NCI-H2171 (cell line): ENCODE measurements at places on chromosomes 3 and 15.

DNA sequence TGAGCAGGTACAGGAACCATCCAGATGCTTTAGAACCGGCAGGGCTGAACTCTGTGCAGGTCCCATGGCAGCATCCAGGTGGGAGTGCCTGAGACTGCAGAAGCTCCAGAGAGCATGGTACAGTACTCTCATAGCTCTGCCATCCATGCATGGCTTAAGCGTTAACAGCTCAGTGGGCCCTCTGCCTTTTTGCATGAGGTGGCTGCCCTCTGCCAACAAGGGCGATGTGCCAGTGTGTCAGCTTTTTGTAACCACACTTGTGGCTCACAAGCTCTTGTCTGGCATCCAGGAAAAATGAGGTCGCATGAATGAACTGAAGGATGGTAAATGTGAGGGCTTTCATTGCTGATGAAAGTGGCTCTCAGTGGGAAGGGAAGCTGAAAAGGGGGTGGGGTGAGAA lies 950.1 kb downstream of the DIPK2A start:
- no peak for DNase-seq

GRCh38 chr15:90142216-90143165 lies 40.2 kb upstream of the IDH2 start:
- no peak for DNase-seq

DNA sequence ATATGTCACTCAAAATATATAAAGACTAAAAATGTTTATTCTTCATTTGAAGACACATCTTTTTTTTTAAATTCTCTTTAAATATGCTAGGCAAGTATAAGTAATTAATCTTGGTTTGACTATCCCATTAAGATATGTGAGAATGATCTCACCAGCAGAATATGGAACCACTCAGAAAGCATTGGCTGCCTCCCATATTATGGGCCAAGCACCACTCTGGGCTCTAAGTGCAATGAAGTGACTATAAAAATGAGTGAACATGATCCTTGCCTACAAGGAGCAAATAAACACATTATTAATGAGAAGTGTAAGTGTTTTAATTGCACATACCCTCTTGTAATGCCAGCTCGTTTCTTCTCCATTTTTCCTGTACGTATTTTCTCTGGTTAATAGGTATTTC lies 328.5 kb downstream of the NAALADL2 start:
- no peak for DNase-seq

GRCh38 chr15:41331833-41332193 lies 578 bp downstream of the OIP5 start:
- DNase-seq: no peak

DNA sequence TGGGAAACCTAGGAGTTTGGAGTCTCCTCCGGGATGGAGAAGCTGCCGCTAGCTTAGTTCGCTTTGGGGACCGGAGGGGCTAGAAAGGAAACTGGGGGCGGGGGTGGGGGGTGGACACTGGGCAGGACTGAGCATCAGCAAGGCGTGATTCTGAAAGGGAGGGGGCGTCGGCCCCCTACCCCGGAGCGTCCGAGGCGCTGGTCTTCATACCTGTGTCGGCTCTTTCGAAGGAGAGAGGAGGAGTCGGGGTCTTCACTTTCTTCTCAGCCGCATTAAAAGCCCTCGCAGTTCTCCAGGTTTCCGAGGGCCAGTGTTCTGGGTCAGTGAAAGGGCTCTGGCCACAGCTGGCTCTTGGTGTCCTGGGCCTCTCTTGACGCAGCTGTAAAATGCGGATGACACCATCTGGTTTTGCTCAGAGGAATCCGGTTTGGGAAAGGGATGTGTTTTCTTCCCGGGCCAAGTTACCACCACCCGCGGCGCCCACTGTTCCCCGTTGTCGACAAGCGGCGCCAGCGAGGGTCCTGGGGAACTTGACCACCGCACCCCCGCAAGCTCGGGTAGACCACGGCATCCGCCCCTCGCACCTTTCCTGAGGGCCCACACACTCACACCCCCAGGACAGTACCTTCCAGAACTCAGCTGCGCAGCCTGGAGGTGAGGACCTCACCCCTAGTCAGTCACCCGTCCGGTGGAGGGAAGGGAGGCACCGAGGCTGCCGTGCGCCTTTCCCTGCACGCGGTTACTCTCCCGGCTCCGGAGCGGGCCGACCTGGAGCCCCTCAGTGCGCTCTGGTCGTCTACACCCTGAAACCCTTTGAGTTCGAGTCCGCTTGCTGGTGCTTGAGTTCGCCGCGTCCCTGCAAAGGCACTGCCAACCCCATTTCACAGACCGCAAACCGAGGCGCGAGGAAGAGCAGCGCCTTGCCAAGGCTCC lies 660 bp downstream of the CCK start:
- DNase-seq: no peak

DNA sequence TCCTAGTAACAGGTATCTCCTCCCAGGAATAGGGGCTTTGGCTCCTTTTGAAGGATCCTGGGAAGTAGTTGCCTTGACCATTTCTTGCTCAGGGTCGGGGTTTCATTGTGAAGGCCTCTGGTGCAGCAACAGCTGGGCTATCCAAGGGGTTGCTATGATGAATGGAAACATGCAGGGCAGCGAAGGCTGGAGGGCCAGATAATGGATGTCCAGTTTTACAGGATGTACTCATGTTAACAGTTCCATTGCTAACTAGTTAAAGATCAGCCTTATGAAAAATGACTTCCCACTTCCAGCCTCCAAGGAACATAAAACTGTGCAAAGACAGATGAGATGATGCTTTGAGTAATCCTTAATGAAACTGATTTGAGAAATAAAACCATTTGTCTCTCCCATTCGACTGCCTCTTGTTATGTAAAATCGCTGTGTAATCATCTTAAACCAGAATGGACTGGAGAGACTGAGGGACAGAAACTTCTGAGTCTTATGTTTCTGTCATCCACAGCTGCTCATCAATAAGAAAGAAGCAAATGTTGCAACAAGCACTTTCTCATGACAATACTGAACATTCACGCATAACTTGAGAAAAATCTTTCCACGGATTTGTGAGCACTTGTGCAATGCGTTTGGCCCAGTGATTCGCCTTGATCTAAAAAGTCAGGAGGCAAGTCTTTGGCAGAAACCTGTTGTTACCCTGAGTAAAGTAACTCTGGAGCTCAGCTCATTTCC lies 473.5 kb upstream of the RGMA start:
- no peak for DNase-seq
